Fibroblast of skin of abdomen (primary cell): ENCODE measurements at places on chromosomes 7 and 10.

- DNase-seq: peak; percentile 88
Measured at GRCh38 chr7:98352621-98353020, 48.3 kb downstream of the BAIAP2L1 start.

GRCh38 chr7:20064181-20064970 is 152.8 kb downstream of the MACC1 start:
- DNase-seq: peak; percentile 69

DNA sequence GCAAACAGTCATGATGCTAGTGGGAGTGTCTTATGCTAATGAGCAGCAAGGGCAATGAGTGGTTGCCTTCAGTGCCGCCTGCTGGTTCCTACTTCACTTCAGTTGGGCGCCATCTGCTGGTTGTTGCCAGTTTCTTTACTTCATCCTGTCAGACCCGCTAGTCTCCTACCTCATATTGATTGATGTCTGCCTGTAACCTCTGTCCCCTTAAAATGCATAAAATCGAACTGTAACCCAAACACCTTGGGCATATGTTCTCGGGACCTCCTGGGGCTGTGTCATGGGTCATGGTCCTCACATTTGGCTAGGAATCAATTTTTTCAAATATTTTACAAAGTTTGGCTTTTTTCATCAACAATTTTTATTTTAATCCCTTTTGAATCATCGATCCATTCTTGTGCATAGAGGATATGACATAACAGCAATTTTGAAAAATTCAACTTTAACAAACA is 62.8 kb upstream of the C7orf33 start:
- peak; percentile 65 for DNase-seq

DNA sequence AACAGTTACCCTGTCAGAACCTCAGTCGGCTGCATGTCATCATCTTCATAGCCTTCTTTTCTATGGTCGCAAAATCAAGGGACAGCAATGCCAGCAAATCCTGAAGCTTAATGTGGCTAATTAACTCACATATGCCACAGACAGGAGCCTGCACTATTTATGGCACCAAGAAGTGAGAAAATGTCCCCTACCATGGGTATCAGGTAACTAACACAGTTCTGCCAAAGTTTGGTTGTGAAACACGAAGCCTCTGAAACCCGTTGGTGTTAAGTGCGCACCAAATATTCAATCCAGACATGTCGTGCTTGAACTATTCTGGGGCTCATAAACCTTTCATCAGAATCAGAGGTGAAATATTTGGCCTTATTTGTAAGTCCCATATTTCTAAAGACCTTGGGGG is 63.3 kb downstream of the EVX1 start:
- no peak for DNase-seq

GRCh38 chr10:123462756-123463155 is 203.4 kb upstream of the GPR26 start:
- no peak for DNase-seq

DNA sequence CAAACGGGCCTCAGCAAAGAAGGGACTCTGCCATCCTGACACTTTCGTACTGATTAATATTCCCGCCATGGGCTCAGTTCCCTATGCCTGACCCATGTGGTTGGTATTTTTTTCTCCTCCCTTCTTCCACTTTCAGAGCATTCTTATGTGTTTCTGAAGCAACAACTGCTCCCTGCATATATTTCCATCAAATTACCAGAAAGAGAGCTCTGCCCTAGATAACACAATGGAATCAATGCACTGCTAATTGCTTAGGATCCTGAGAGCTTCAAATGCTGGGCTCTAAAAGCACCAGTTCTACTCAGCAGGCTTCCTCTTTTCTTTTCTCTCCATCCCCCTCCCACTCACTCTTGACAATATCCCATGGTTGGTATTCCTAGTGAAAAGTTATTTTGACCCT is 5.3 kb downstream of the TECTB start:
- no peak for DNase-seq

GRCh38 chr7:2143981-2144595 is 88.7 kb downstream of the MAD1L1 start:
- DNase-seq: no peak

- DNase-seq: no peak
Measured at GRCh38 chr7:114941692-114942091, 19.8 kb downstream of the MDFIC start.

DNA sequence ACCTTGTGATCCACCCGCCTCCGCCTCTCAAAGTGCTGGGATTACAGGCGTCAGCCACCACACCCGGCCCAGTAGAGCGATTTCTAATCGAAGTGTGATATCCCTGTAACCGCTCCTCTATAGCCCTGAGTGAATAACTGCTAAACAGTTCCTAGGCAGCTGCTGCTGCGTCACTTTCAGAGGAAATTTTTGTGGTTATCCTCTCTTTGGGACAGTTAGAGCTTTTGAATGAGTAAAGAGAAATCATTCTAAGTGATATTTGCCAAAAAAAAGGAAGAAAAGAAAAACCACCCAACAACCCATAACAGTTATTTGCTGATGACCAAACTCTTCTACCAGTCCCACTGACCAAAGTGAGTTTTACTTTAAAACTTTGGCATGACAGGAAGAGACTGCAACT is 59.9 kb downstream of the MKX start:
- DNase-seq: peak; percentile 39

- no peak for DNase-seq
Measured at GRCh38 chr10:22900841-22901601, 26.8 kb upstream of the ARMC3 start.

GRCh38 chr7:99014113-99014985 is 129.6 kb downstream of the SMURF1 start:
- no peak for DNase-seq

DNA sequence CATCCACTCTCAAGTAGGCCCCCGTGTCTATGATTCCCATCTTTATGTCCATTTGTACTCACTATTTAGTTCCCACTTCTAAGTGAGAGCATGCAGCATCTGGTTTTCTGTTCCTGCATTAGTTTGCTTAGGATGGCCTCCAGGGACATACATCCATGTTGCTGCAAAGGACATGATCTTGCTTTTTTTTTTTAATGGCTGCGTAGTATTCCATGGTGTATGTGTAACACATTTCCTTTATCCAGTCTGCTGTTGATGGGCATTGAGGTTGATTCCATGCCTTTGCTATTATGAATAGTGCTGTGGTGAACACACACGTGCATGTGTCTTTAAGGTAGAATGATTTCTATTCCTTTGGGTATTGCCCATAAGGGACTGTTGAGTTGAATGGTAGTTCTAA is 67.8 kb downstream of the SFMBT2 start:
- DNase-seq: no peak

DNA sequence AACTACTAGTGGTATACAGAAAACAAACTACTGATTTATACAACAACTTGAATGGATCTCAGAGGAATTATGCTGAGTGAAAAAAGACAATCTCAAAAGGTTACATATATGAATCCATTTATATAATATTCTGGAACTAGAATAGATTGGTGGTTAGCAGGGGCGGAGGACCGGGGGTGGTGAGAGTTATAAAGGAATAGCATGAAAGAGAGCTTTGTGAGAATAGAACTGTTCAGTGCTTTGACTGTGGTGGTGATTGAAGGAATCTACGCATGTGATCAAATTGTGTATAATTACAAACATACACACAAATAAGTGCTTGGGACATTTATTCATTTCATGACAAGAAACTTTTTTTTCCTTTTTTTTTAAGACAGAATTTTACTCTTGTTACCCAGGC is 19.6 kb downstream of the RAB19 start:
- DNase-seq: no peak

DNA sequence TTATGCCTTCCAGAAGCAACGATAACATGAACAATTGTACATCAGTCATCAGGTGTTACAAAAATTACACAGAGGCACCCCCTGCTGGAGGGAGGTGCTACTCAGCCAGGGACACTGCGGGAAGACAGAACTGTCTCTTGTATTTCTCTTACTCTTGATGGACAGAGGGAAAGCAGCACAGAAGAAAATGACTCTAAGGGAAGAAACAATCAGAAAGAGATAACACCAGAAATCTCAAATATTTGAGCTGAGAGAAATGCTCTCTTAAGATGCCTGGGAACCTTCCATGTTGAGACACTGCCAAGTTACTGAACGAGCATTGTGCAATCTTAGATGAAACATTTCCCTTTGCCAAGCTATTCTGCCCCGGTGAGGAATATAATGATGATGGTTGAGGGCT is 227.6 kb upstream of the NPSR1 start:
- peak; percentile 66 for DNase-seq

GRCh38 chr10:52221923-52222322 is 92.2 kb upstream of the DKK1 start:
- no peak for DNase-seq

GRCh38 chr7:7220821-7221220 is 38.5 kb downstream of the C1GALT1 start:
- no peak for DNase-seq

DNA sequence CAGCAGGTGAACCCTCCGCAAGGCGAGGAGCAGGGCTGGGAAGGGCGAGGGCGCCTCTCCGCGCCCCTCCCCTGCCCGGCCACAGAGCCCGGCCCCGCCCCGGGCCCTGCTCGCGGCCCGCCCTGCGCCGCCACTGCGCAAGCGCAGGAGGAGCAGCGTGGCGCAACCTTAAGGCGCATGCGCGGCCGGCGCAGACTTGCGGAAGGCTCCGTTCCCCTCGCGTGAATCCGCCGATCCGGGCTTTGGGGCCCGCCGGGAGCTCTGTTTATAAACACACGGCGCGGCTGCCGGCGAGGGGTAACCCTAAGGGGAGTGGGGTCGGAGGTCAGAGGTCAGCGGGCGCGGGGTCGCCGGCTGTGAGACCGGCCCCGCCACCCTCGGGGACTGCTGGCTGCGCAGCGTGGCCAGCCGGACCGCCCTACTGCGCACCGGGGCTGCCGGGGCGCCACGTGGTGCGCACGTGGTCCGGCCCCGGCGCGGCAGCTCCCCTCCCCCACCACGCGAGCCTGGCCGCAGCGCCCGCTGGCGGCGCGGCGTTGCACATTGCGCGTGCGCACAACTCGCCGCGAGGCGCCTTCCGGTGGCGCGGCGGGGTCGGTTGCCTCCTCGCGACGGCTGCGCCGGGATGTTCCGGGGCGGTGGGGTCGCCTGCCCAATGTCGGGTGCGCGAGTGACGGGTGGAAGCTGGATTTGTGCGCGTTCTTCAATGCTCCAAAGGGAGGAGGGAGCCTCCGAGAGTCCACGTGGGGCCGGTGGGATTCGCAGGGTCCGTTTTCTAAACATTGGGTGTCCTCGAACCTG is 40.2 kb upstream of the FOXK1 start:
- peak; percentile 93 for DNase-seq

GRCh38 chr7:47439181-47439667 is 142.7 kb downstream of the TNS3 start:
- DNase-seq: no peak

DNA sequence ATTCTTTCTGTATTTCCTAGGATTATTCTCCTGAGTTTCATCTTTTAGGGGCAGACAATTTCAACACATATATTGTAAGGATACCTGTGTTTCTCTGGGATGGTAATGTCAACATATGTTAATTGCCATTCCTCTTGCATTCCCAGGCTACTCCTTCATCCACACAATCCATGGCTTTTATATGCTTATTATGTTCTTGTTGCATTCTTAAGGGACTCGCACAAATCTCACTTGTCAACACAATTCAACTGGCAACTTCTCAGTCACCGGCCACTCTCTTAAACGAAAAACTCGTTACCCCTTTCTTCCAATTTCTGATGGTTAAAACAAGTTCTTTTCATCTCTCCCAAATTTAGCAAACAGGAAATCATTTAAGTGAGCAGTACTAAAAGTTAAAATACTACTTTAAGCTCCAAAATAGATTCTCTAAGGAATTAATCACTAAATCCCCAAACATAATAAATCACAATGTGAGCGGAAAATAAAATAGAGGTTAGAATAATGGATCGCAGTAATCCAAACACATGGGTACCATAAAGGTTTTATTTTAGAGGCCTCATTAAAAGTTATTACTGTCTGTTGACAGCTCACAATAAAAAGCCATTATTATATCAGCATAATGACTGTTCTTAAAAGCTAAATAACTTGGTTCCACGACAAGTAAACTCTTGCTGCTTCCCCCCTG is 223.2 kb downstream of the ELMO1 start:
- no peak for DNase-seq

GRCh38 chr10:5949009-5949759 is 28.2 kb downstream of the IL15RA start:
- peak; percentile 64 for DNase-seq

- DNase-seq: no peak
Measured at GRCh38 chr7:51244885-51245284, 71.7 kb downstream of the COBL start.

- peak; percentile 17 for DNase-seq
Measured at GRCh38 chr7:41501006-41501405, 201.9 kb downstream of the INHBA start.

GRCh38 chr7:20158684-20159083 is 58.5 kb downstream of the MACC1 start:
- DNase-seq: peak; percentile 23

- peak; percentile 65 for DNase-seq
Measured at GRCh38 chr10:120508393-120508792, 51.4 kb downstream of the PLPP4 start.

GRCh38 chr10:128606055-128606454 is 479.8 kb upstream of the MKI67 start:
- no peak for DNase-seq

DNA sequence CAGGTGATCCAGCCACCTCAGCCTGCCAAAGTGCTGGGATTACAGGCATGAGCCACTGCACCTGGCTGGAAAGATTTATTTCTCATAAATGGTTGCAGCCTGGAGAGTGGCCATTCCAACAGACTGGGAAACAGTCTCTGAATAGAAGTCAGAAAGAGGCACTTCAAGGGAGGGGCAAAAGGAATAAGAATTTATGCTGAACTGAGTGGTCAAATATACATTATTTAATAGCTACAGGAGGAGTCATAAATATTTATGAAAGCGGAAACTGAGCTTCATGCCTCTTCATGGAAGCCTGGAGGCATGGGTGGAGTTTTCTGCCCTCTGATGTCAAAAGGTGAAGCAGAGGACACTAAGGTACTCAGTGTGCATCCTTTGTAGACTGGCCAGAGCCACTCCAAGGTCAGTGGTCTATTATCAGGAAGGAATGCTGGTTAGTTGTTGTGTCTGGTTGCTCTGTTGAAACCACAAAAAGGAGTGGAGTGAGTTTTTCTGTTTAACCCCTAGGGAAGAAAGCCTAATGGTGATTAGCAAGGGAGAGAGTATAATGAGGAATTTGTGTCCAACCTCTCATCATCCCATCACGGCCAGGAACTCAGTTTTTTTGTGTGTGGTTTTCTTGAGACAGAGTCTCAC is 9.3 kb upstream of the NRBF2 start:
- no peak for DNase-seq

DNA sequence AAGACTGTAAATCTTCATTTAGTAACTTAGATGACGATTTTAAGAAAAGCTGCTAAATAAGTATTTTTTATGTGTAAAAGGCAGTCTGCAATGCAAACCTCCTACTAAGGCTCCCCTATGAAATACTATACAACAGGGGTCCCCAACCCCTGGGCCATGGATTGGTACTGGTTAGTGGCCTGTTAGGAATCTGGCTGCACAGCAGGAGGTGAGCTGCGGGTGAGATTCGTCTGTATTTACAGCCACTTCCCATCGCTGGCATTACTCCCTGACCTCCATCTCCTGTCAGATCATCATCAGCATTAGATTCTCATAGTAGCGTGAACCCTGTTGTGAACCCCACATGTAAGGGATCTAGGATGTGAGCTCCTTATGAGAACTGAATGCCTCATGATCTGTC is 580.4 kb downstream of the MAGI2 start:
- no peak for DNase-seq
